ENCODE measurements at places on chromosomes 13 and 19. TPM values are rescaled to one million over a fixed set of nuclear protein-coding genes. Genes with fewer than 3 reads are reported as not detected.

Gene SIGLEC10
- not detected for total RNA-seq

Gene BORA
- total RNA-seq: 11.8 TPM

Gene ANKLE1
- 0.17 TPM for total RNA-seq

Gene PCDH9
- 2.5 TPM for total RNA-seq

Gene KLHL1
- not detected for total RNA-seq

Gene ACP7
- under 0.01 TPM for total RNA-seq

Gene SERTAD1
- 15.9 TPM for total RNA-seq

Gene ANGPTL4
- total RNA-seq: 6.9 TPM

Gene ZSCAN5C
- not detected for total RNA-seq

Gene TOMM40
- total RNA-seq: 36.4 TPM

Gene DPRX
- total RNA-seq: not detected

Gene KANK3
- total RNA-seq: 0.15 TPM

Gene TUBB4A
- not detected for total RNA-seq

Gene CD209
- not detected for total RNA-seq

Gene TEX29
- total RNA-seq: not detected

Gene PRTN3
- total RNA-seq: not detected

Gene RNF113B
- total RNA-seq: not detected

Gene PLIN5
- not detected for total RNA-seq

Gene ZNF582
- total RNA-seq: 2.6 TPM

Gene LIM2
- total RNA-seq: not detected

Gene LYPD5
- total RNA-seq: 1.7 TPM

Gene ZNF570
- total RNA-seq: 13.2 TPM

Gene CYP2A7
- not detected for total RNA-seq

Gene FUT6
- not detected for total RNA-seq

Gene DUXA
- not detected for total RNA-seq

Gene LILRB2
- not detected for total RNA-seq

Gene PRR36
- total RNA-seq: under 0.01 TPM

Gene FLT1
- 1.3 TPM for total RNA-seq

All from smooth muscle cell of trachea (primary cell).